ENCODE measurements at places on chromosomes 2 and 18.

DNA sequence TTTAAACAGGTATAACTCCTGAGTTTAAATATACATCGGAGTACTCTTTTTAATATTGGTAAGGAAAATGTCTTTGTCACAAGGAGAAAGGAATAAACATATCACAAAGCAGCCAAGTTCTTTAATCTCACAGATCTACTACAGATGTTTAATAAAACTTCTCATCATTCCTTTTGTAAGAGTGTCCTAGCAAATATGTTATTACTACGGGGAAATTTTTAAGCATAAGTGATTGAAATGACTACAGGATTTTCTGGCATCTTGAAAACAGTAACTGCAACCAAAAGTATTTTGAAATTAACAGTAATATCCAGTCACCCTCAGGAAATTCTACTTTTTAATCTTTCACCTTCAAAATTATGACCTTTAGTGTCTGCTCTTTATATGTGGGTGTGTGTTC, 403.1 kb downstream of the IRS1 start:
- DNase-seq: no peak

DNA sequence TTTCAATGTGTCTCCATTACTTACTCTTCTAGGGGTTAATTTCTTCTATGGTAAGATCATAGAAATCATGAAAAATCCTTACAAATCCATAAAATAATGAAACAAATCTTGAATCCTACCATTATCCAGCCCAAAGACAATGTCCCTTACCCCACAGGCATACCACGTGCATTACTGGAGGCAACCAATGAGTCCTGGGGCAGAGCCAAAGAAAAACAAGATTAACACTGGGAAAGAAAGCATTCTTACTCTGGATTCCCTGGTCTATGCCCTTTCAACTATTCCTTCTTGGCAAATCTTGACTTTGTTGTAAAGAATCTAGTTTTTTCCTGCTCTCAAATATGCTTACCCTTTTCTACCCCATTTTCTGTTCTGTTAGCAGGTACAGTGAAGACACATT, 3.1 kb upstream of the GALNT1 start:
- DNase-seq: no peak

DNA sequence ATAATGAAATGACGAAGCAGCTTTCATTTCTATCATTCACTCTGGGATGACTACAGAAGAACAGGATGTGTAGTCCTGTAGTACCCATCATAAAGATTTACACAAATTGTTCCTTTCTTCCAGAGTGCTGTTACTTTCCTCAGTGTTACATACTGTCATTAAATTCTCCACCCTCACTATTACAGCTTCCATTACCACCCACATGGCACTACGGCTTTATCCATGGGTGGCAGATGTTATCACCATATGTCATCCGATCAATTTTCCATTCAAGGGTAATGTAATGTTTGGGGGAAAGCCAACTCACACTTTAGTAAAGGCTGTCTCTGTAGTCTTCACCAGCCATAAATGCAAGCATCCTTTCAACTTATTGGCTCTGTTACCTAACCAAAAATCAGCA, 7.1 kb upstream of the CSRNP3 start:
- no peak for DNase-seq

GRCh38 chr2:56754627-56755026, 570.8 kb downstream of the CCDC85A start:
- no peak for DNase-seq

DNA sequence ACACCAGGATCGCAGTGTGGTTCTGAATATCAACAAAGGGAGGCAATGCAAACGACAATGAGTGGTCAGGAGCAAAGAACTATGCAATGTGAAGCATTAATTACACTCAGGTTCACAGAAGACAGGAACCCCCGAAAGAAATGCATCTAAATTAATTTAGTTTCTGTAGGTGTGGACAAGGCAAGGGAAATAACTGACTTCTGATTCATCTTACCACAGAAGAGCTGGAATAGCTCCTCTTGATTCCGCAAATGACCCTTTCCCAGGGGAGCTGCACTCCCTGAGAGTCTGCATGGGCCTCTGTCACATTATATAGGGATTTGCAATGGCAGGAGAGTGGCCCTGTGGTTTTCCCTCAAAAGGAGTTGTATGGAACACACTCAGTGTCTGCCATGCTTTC, 263.9 kb upstream of the APCDD1 start:
- no peak for DNase-seq

GRCh38 chr2:196725882-196726281, 73.6 kb downstream of the GTF3C3 start:
- no peak for DNase-seq

- DNase-seq: no peak
Observed at GRCh38 chr2:29841386-29842004, 79.9 kb downstream of the ALK start.

DNA sequence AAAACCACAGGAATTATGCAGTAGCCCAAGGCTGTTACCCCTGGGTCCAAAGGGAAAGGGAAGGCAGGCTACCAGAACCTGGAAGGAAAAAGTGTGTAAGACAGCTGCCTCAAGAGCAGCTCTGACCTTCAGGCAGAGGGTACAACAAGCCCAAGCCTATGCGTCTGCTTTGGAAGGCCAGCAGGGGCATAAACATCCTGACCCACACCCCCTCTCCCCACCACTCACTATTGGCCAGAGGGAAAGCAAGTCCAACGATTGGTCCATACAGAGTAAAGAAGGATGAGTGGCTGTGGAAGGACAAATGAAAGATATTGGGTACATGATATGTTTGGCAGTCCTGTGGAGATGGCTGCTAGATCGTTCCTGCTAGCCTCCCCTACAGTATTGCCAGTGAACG, 227.6 kb upstream of the HNRNPA3 start:
- no peak for DNase-seq

- no peak for DNase-seq
Observed at GRCh38 chr2:240325016-240326007, 110.2 kb upstream of the GPC1 start.

DNA sequence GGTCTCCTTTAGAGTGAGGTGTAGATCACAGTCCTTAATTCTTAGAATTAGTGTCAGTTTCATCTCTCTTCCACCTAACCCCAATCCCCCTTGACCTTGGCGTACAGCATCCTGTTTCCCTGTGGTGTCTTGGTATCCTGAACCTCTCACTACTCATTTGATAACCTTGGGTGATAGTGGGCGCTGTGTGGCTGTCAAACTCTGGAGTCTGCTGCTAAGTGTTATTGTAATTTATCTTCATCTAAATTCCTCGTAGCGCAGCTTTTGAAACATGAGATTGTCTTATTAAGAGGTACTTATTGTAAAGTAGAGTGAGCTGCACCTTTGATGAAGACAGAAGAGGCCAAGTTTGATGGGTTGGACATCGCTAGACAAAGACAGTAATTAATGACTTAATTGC, 222.6 kb upstream of the SPRED2 start:
- DNase-seq: no peak

DNA sequence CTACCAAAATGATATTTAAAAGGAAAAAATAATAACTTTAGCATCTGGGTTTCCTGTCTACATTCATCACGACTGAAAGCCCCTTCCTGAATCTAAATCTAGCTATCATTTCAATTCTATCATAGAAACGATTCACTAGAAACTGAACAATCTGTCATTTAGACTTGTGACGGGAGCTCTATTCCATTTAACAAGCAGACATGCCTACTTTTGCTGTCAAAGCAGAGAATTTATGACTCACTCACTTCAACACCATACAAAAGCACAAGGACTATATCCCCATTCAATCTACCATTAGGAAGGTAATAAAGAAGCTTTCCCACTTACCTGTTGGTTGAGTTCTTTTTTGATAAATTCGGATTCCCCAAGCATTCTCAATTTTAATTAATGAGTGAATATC, 1072.3 kb downstream of the LRP1B start:
- no peak for DNase-seq

DNA sequence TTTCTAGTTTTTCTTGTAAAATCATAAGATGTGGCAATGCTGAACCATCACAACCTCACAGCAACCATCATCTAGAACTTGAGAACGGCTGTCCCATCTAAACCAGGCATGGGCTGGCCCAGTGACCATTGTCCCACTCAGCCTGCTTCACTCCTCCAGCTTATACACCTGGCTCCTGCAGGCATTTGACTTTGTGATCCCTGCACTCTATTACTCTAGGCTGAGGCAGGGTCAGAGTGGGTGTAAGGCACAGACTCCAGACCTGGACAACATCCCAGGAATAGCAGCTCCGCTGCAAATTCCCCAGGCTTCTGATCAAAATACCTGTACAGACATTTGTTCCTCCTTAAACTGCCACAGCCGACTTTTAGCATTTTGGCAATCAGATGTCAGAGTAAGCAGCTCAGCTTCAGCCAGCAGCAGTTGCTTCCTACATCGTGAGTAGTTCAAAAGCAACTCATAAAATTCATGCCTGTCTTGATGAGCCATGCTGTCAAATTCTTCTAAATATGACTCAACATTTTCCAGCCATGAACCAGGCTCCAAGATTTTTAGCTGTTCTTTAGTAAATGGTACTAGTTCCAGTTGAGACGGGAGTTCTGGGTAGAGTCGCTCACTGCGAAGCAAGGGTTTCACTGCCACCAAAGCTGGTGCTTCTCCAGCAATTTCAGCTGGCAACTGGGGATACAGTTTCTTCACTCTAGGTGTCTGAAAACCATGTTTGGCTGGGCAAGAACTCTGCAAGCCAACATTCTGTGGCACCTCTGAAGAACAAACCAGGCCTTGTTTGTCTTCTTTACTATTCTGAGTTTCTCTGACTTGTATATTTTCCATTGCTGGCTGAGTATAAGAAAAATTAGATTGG, 12.8 kb downstream of the EPG5 start:
- DNase-seq: no peak

DNA sequence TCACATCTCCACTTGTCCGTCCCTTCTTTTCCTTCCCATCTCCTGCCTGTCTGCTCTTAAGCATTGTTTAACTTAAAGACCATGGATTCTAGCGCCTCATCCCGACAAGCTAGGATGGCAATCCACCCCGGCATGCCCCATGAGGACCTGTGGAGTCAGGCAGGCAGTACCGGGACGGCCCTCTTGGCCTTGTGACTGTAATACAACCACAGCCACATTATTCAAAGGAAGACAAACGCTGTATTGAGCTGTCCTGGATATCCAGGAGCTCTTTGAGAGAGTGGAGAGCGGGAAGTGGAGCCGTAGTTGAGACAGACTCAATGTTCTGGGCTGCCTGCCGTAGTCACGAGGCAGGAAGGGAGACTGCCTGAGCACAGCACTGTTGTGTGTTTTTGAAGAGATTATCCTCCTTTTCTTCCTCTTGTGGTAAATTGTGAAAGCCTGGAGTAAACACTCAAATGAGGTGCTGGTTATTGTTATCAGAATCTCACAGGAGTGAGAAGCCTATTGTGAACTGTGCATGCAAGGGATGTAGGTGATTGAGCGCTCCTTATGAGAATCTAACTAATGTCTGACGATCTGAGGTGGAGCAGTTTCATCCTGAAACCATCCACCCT, 929.8 kb upstream of the CNTNAP5 start:
- DNase-seq: no peak

- DNase-seq: no peak
Observed at GRCh38 chr2:26633993-26634595, 7.1 kb downstream of the CIB4 start.

DNA sequence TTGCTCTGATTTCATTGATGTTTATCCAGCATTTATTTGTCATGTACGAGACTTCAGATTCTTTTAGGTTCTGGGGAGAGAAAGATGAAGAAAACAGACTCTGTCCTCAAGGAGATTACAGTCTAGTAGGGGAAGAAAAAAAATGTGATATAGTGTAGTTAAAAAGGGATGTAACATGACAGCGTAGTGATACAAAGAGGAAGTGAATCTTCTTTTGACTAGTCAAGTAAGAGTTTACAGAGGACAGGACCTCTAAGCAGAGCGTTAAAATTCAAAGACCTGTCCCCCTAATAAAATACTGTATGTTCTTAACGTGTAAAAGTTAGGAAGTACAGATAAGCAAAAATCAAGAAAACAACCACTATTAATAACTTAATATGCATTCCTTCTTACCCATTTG, 47.7 kb downstream of the NCOA1 start:
- no peak for DNase-seq

DNA sequence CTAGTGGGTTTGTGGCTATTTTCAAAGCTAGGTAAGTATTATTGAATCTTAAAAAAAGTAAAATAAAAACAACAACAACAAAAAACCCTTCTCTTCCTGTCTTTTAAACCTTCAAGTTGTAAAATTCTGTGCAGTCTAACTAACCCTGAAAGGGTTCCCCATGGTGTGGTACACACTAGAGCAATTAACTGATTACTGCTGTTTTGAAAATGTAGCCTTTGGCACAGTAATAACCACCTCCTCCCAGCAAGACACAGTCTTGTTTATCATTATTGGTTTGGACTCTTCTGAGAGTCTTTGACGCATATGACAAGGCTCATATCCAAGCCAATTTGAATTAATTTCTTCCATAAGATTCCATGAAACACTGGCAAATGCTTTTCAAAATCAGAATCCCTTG, 2184.6 kb upstream of the PIK3C3 start:
- DNase-seq: no peak

- no peak for DNase-seq
Observed at GRCh38 chr2:116955646-116956045, 858.8 kb upstream of the DDX18 start.

DNA sequence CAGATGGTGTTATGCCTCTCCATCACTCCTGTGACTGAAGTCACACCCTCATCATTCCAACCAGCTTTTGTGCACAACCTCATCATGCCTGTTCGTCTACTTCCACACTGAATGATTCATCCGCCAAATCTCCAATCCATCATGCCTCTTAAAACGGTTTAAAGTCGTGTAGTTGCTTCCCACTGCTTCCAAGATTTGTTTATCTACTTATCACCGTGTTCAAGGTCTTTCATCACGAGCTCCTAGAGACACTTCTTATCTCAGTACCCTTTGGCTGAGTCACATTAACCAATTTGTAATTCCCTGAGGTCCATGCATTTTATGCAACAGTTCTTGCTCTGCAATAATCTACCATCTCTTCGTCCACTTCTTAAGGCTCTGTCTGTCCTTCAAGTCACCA, 592.3 kb upstream of the ID2 start:
- no peak for DNase-seq

DNA sequence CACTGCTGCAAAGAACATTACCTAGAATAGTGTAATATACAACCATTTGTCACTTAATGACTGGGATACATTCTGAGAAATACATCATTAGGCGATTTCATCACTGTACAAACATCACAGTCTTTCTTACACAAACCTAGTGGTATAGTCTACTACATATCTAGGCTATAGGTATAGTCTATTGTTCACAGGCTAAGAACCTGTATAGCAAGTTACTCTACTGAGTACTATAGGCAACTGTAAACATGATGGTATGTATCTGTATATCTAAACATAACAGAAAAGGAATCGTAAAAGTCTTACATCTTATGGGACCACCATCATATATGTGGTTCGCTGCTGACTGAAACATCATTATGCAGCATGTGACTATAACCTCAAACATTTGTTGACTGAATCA, 21.4 kb downstream of the SP3 start:
- no peak for DNase-seq

DNA sequence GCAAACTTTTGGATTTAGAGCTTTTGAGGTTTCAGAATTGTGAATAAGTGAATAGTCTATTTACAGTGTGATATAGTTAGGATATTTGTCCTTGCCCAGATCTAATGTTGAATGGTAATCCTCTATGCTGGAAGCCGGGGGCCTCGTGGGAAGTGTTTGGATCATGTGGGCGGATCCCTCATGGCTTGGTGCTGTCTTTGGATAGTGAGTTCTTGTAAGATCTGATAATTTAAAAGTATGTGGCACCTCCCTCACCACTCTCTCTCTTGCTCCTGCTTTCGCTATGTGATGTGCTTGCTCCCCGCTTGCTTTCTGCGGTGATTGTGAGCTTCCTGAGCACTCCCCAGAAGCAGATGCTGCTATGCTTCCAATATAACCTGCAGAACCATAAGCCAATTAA, 128.0 kb upstream of the KCNJ3 start:
- DNase-seq: no peak
